ENCODE measurements at places on chromosomes 3 and 15.

DNA sequence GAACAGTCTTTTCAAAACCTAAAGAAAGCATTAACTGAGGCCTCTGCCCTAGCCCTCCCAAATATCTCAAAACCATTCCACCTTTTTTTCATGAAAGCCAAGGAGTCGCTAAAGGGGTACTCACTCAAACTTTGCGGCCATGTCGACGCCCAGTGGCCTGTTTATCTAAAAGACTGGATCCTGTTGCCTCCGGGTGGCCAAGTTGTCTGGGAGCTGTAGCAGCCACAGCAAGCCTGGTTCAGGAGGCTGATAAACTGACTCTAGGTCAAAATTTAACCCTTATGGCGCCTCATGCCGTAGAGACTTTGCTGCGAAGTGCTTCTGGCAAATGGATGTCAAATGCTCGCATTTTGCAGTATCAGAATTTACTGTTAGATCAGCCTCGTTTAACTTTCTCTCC is 39.5 kb downstream of the ZBTB11 start:
- DNase-seq = no peak

- DNase-seq = no peak
Observed at GRCh38 chr3:14283813-14284438, 105.3 kb downstream of the LSM3 start.

DNA sequence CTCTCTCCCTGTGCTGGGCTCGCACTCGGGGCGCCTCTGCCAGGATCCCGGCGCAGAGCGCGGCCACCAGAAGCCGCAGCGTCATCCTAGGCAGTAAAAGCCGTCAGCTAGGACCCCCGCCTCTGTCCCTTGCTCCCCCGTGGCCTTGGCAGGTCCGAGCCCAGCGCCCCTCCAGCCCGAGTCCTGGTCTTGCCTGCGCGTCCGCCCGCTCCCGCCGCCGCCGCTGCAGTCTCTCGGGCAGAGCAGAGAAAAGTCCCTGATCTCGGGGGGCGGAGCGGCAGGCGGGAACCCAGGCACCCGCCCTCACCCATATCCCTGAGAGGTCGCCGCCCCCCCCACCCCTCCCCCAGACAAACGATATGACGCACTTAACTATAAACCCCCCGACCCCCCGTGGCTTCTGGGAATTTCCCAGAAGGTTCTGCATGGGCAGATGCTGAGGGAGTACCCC is at the start of gene COL7A1:
Gene COL7A1 (minus strand): TSS at position 255 of the 451 bp plus-strand sequence. CDS start 170 bp downstream, at position 85.
- no peak for DNase-seq

GRCh38 chr3:13145131-13145825 is 72.0 kb upstream of the IQSEC1 start:
- DNase-seq = no peak

DNA sequence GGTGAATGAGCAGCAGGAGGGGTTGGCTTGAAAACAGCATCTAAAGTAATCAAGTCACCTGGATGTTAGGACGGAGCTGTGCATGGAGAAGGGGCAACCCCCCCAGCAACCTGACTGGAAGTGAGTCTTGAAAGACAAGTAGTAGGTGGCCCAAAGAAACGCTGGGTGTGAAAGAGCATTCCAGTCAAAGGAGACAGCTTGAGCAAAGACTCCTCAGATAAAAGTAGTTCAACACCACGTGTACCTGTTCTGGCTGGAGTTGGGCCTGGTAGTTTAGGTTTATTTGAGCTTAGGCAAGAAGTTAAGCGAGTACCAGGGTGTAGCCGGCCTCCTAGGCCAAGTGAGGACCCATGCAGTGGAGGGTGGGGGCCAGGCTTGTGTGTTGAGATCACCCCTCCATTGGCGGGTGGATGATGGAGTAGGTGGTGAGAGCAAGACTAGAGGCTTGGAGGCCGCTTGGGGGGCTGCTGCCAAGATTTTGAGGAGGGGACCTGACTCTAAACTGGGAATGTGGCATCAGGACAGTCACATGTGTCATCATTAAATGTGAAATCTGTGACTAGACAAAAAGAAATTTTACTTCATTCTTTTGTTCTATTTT is 61.3 kb downstream of the ABHD2 start:
- DNase-seq = no peak

- DNase-seq = no peak
Observed at GRCh38 chr3:133915685-133916658, 20.3 kb upstream of the RAB6B start.

DNA sequence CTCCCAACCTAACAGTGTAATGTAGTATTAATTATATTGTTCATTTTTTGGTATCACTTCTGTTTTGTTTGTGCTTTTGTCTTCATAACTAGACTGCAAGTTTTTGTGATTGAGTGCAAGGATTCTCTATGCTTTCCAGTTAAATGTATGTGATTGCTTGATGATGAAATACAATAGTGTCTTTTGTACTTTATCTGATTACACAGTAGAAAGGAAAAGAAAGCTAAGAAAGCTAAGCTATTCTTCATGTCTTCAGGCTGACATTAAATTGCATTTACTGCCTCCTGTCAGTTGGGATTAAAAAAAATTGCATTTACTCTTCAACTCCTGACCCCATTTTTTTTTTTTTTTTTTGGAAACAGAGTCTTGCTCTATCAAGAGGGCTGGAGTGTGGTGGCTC is 28.5 kb downstream of the RTF1 start:
- DNase-seq = no peak

- DNase-seq = no peak
Observed at GRCh38 chr3:9331171-9331570, 31.7 kb upstream of the THUMPD3 start.

DNA sequence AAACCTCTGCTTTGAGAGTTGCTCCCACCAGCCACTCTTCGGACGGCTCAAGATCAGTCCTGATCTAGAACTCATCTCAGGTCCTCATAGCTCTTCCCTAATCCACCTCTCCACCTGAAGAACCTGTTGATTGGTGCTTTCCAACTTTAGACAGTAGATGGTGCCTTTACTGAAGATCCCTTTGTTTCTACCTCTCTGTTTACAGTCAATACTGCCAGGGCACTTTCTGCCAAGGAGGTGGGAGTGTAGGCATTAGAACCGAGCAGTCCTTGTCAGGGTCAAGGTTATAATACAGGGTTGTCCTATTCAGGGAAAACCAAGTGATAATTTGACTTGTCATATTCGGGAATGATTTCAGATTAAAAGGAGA is 1.2 kb downstream of the CGNL1 start:
- DNase-seq = no peak

DNA sequence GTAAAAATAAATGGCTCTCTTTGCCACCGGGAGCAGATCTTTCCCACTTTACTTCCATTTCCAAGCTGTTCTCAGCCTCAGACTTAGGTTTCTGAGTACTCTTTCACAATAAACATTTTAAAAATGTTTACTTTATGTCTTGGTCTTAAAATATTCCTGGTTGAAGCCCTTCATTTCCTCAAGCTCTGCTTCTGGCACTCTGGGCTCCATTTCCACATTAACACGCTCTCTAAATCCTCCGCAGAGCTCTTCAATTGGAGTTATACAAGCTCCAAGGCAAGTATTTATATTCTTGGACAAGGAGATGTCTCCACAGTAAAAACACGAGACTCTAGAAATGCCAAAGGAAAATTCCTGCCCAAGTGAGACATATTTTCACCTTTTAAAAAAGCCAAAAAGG is 169.3 kb downstream of the GREM1 start:
- no peak for DNase-seq

DNA sequence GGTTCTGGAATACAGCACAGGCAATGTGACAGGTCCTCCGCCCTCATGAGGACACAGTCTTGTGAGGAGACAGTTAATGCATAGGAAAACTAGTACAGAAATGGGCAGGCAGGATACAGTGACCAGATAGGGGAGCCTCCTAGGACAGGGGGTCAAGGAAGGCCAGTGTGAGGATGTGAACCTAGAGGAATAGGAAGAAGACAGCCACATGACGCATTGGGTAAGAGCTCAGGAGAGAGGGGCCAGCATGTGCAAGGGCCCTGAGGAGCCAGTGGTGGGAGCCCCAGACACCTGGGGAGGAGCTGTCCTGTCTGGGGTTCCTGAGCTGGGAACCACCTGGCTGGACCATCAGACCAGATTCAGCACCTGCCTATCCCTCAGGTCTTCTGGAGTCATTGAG is 15.6 kb downstream of the IRAK2 start:
- no peak for DNase-seq

DNA sequence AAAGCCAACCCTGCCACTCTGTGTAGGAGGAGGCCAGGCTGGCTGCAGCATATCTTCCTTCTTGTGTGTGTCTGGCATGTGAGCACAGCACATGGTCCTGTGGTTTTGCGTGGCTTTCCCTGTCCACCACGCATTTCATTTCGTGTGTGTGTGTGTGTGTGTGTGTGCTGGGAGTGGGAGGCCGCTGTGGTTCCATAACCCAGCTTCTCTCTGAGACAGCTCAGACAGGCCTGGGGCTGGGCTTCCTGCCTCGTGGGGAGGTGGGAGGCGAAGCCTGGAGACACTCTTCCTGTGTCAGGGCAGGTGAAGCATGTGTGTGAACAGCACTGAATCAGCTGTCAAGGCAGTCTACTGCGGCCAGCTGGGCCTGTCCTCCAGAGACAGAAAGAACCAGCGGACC is 16.0 kb upstream of the MRPS22 start:
- DNase-seq = no peak

DNA sequence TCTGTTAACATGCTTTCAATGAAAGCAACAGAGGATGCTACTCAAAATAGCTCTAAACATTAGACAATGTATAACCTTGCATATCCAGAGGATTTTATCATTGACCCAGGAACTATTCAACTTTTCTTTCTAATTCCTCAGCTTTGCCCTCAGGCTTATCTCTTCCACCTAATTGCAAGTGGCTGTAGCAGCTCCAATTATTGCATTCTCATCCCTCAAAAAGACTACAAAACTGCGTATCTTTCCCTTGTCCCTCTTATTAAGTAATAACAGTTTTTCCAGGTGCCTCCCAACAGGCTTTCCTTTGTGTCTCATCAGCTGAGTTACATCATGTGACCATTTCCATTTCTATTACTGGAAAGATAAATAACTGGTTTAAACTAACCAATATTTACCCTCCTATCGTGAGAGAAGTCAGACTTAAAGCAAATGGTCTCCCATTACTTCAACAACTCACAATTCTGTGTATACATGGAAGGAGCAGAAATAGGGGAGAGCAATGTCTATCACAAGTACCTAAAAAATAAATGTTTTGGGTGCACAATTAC is 78.0 kb upstream of the MBNL1 start:
- no peak for DNase-seq

DNA sequence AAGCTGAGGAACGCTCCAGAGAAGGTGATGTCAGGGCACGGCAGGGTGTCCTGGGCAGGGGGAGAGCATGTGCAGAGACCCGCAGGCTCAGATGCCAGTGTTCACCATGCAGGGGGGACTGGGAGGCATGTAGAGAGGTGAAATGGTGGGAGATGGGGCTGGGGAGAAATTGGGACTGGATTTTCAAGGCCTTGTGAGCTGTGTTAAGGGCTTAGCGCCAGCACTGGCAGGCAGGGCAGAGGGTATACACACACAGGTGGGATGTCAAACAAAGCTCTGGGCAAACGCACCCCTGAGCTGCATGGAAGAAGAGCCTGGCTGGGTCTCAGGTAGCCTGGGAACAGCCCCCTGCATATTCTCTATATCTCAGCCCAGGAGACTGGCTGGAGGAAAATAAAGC is 282.7 kb downstream of the SHQ1 start:
- no peak for DNase-seq

DNA sequence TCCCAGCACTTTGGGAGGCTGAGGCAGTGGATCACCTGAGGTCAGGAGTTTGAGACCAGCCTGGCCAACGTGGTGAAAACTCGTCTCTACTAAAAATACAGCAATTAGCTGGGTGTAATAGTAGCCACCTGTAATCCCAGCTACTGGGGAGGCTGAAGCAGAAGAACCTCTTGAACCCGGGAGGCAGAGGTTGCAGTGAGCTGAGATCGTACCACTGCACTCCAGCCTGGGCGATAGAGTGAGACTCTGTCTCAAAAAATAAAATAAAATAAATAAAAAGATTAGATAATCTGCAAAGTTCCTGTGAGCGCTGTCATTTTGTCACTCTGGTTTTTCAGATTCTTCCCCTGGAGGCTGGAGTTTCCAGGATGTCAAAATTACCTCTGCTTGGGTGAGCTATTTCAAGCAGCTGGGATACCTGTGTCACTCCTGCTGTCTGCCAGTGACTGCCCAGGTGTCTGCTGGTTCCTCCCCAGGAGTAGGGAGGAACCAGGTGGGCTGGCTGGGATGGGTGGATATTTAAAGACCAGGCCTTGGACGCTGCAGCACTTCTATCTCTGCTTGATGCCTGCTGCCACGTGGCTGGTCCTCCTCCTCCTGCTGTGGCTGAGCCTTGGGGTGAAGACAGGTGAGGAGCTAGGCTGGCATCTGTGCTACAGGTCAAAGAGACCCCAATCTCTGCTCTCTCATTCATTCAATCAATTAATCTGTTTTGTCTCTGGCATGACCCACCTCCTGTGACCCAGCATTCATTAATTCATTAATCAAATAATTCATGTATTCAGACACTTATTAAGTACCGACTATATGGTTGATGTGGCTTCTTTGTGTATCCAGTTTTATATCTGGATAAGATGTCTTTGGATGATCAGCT is 19.5 kb upstream of the MUC20 start:
- DNase-seq = no peak

- DNase-seq = no peak
Observed at GRCh38 chr3:148937467-148938255, 53.7 kb upstream of the GYG1 start.

- DNase-seq = no peak
Observed at GRCh38 chr3:30549600-30549999, 56.8 kb upstream of the TGFBR2 start.

GRCh38 chr15:92071045-92071634 is 217.6 kb downstream of the SLCO3A1 start:
- no peak for DNase-seq

GRCh38 chr3:37418357-37418756 is 244.0 kb upstream of the LRRFIP2 start:
- no peak for DNase-seq

DNA sequence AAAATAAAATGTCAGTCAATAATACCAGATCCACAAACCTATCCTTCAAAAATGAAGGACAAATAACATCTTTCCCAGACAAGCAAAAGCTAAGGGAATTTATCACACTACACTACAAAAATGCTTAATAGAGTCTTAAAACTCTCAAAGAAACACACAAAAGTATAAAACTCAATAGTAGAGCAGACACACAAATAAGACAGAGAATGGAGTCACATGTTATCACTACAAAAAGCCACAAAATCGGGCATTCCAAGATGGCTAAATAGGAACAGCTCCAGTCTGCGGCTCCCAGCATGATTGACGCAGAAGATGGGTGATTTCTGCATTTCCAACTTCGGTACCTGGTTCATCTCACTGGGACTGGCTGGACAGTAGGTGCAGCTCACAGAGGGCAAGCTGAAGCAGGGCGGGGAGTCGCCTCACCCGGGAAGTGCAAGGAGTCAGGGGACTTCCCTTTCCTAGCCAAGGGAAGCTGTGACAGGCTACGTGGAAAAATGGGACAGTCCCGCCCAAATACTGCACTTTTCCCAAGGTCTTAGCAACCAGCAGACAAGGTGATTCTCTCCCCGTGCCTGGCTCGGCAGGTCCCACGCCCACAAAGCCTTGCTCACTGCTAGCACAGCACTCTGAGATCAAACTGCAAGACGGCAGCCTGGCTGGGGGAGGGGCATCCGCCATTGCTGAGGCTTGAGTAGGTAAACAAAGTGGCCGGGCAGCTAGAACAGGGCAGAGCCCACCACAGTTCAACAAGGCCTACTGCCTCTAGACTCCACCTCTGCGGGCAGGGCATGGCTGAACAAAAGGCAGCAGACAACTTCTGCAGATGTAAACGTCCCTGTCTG is 46.3 kb downstream of the SENP7 start:
- DNase-seq = no peak

GRCh38 chr3:62260655-62261054 is 112.7 kb downstream of the FEZF2 start:
- no peak for DNase-seq
